Activated naive CD4-positive, alpha-beta T cell (primary cell): ENCODE measurements at places on chromosomes 11 and 22.

DNA sequence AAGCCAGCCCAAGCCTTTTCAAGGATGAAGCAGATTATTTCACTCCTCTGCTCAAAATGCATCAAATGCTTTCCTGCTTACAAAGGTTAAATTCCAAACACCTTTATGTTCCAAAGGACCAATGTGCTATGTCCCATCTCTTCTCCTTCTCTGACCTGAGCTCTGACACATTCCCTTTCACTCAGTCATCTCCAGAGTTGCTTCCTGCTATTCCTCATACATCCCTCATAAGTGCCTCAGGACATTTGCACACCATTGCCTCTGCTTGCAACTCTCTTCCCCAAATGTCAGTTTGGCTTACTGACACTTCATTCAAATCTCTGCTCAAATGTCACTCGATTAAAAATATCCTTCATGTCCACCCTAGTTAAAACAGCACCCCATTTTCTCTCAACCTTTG is 53.3 kb upstream of the BMAL1 start:
- no peak for DNase-seq

- no peak for DNase-seq
Measured at GRCh38 chr11:30635401-30635989, 49.3 kb upstream of the MPPED2 start.

DNA sequence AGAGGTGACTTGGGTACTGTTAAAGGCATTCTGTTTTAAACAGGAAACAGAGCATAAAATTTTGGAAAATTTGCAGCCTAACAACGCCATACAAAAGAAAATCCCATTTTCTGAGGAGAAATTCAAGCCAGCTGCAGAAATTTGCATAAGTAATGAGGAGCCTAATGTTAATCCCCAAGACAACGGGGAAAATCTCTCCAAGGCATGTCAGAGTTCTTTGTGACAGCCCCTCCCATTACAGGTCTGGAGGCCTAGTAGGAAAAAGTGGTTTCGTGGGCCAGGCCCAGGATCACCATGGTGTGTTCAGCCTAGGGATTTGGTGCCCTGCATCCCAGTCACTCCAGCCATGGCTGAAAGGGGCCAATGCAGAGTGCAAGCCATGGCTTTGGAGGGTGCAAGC is 1333.1 kb upstream of the TENM4 start:
- no peak for DNase-seq

GRCh38 chr22:36334081-36334820 is 53.5 kb downstream of the MYH9 start:
- no peak for DNase-seq

DNA sequence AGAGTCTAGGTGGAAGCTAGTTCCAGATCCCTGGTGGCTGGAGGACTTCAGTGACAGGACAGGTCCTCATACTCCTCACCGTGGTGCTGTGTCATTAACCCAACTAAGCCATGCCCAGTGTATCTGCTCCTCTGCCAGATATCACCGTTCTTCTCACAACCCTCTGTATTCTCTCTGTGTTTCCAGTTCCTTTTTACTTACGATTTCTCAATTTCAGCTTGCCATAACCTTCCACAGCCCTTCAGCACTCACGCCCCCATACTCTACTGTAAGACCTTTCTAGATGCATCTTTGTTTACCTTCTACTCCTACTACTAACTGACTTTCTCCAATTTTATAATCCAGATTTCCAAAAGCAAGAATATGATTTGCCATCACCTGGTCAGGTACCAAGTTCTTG is 26.1 kb upstream of the RIC3 start:
- DNase-seq, result no peak

- DNase-seq, result no peak
Measured at GRCh38 chr11:79396674-79397073, 44.2 kb downstream of the TENM4 start.

DNA sequence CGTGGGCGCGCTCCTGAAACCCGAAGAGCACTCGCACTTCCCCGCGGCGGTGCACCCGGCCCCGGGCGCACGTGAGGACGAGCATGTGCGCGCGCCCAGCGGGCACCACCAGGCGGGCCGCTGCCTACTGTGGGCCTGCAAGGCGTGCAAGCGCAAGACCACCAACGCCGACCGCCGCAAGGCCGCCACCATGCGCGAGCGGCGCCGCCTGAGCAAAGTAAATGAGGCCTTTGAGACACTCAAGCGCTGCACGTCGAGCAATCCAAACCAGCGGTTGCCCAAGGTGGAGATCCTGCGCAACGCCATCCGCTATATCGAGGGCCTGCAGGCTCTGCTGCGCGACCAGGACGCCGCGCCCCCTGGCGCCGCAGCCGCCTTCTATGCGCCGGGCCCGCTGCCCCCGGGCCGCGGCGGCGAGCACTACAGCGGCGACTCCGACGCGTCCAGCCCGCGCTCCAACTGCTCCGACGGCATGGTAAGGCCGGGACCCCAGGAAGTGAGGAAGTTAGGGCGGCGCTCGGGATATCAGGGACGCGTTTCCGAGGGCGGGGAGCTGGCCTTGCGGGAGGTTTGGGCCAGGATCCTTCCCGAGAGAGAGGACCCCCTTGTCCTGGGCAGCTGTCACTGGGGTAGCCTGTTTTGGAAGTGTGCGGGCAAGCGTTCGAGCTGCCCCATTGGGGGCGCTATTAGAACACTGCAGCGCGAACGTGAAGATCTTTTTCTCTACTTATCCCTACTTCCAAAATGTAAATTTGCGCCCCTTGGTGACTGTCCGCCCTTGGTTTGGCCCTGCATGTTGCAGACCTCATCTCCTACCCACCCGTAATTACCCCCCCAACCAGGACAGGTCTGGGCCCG is 796 bp downstream of the MYOD1 start:
- no peak for DNase-seq

DNA sequence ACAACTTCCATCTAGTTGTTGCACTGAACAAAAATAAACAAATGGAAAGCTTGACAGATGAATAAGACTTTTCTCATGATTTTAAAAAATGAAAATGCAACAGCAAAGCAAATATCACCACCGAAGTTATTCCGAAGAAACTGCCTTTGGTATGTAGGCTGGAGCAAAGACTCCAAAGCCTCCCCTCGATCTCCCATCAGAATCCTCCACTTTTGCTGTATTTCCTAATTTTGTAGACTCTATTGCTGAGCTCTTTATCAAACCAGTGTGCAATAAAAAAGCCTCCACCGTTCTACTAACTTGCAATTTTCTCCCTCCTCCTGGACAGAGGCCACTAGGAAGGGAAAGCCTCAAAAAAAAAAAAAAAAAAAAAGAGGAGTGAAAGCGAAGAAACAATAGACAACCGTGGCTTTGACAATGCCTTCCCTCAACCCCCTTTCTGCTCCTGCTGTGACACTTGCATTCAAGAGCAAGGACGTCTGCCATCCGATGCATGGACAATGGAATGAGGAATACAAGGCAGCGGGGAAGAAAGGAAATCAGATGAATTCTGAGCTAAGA is 190.9 kb upstream of the BLID start:
- DNase-seq, result no peak

- DNase-seq, result no peak
Measured at GRCh38 chr11:131073167-131073566, 156.9 kb upstream of the SNX19 start.

- DNase-seq, result no peak
Measured at GRCh38 chr11:116692318-116693101, 80.3 kb downstream of the BUD13 start.

- no peak for DNase-seq
Measured at GRCh38 chr11:115503083-115503885, 931 bp downstream of the CADM1 start.

GRCh38 chr11:116184763-116185162 is 588.0 kb downstream of the BUD13 start:
- DNase-seq, result no peak

GRCh38 chr11:96620464-96621044 is 230.7 kb downstream of the JRKL start:
- no peak for DNase-seq

DNA sequence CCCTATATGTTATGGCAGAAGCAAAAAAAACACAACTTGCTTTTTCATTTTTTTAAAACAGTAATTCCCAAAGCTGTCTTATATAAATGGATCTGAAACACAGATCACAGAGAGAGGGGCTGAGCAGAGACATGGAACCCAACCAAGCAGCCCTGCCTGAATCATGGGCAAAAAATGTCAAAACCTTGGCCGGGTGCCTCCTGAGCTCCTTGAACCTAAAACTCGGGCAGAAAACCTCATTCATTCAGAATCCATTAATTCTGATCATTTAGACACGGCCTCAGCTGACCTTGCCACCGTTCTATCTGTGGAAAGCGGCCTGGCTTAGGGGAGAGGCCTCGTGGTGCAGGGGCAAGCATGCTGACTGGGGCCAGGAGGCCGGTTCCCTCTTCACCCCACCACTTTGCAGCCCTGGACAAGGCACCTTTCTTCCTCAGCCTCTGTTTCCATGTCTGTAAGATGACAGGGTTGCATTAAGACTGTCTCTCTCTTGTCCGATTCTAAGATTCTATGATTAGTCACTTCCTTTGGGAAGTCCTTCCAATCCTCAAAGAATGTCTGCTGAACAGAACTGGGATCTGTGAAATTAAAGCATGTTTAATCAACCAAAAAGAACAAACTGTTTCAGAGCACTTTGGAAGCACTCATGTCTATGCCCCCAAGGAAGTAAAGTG is 26.0 kb downstream of the TENM4 start:
- no peak for DNase-seq

DNA sequence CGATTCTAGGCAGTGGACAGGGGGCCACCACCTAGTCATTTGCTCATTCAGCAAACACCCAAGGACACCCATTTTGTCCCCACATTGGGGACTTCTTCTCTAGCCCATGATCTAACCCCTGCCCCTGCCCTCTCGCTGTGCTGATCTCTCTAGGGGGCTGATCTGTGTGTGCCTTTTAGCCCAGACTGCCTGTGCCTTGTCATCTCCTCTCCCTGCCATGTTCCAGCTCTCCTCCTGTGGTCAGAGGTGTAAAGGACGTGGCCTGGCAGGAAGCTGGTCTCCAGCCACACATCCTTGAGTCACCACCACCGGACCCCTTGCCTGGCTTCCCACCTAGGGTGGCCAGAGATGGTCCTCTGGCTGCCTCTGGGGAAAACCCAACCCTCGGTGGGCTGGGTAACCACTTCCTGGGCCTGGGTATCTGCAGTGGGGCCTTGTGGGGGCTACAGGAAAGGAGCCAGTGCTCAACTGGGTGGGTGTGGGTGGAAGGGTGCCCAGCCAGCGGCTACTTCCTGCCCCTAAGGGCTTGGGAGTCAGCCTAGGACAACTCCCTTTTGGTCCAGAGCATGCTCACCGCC is 1.3 kb downstream of the CTSW start:
- no peak for DNase-seq

DNA sequence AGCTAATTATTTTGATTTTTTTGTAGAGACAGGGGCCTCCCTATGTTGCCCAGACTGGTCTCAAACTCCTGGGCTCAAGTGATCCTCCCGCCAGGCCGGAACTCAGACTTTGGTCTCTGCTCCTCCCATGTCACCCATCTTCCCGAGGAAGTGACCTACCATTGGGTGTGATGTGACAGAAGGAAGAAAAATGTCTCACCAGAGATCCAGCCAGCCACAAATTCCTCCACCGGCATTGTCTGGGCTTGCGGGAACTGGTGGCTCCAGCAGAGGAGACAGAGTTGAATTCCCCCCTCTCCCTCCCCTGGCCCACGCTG is 772 bp downstream of the SLC25A45 start:
- DNase-seq, result no peak

- no peak for DNase-seq
Measured at GRCh38 chr11:134760299-134760698, 348.3 kb upstream of the B3GAT1 start.

GRCh38 chr11:121522043-121522941 is 69.5 kb upstream of the SORL1-AS1 start:
- no peak for DNase-seq

GRCh38 chr11:109037856-109038780 is 373.2 kb downstream of the DDX10 start:
- no peak for DNase-seq

- no peak for DNase-seq
Measured at GRCh38 chr22:40452730-40453487, 82.5 kb downstream of the SGSM3 start.

- no peak for DNase-seq
Measured at GRCh38 chr11:16814410-16815046, 76.1 kb downstream of the C11orf58 start.

DNA sequence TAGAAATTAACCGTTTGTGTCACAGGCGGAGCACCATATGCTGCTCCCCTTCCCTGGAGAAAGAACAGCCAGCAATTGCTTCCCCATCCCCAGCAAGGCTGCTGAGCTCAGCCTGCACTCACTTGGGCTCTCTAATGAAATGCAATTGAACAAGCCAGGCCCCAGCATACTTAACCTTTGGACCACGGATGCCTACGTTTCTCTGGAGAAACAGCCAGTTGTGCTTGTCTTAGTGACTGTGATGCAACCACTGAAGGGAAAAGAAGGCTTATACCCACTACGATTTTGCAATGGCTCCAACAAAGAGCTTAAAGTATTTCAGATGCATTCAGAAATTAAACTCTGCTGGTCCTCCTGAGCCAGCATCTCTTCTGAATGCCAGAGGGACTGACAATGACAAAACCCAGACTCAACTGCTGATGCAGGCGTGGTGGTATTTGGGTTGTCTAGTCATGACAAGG is 51.3 kb upstream of the SESN3 start:
- DNase-seq, result no peak

GRCh38 chr11:77660947-77661346 is 23.4 kb upstream of the CLNS1A start:
- no peak for DNase-seq

GRCh38 chr11:18229501-18229900 is 7.1 kb downstream of the SAA4 start:
- DNase-seq, result no peak
